Right lung (tissue), 10 donors: ENCODE measurements at places on chromosomes 2 and 18. TPM values are rescaled to one million over a fixed set of nuclear protein-coding genes. Genes with fewer than 3 reads are reported as not detected.
A peak's percentile ranks its signal among the peaks of the same experiment; 100 is the strongest.

CPO gene
- polyA plus RNA-seq = 0.40 TPM

- peak; percentile 78 for DNase-seq
These were observed 61.8 kb downstream of the RFTN2 start for GRCh38 chr2:197613509-197613987.

DNA sequence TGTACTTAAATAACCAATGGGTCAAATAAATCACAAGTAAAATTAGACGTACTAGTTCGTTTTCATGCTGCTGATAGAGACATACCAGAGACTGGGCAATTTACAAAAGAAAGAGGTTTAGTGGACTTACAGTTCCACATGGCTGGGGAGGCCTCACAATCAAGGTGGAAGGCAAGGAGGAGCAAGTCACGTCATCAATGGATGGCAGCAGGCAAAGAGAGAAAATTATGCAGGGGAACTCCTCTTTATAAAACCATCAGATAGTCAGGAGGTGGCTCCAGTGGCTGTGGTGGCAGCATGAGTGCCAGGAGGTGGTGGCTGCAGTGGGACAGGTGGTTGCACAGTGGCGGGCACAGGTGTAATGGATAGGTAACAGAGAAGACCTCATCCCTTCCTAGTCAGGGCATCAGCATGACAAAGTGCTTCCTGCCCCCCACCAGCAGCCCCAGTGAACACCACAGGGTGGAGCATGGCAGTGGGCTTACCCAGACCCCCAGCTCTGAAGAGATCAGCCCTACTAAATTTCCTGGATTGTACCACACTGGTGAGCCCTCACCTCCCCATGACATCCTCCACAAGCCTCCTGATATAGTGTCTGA, 6.9 kb upstream of the CHST10 start:
- no peak for DNase-seq

GRCh38 chr18:43029414-43029813, 86.1 kb downstream of the RIT2 start:
- no peak for DNase-seq

DNA sequence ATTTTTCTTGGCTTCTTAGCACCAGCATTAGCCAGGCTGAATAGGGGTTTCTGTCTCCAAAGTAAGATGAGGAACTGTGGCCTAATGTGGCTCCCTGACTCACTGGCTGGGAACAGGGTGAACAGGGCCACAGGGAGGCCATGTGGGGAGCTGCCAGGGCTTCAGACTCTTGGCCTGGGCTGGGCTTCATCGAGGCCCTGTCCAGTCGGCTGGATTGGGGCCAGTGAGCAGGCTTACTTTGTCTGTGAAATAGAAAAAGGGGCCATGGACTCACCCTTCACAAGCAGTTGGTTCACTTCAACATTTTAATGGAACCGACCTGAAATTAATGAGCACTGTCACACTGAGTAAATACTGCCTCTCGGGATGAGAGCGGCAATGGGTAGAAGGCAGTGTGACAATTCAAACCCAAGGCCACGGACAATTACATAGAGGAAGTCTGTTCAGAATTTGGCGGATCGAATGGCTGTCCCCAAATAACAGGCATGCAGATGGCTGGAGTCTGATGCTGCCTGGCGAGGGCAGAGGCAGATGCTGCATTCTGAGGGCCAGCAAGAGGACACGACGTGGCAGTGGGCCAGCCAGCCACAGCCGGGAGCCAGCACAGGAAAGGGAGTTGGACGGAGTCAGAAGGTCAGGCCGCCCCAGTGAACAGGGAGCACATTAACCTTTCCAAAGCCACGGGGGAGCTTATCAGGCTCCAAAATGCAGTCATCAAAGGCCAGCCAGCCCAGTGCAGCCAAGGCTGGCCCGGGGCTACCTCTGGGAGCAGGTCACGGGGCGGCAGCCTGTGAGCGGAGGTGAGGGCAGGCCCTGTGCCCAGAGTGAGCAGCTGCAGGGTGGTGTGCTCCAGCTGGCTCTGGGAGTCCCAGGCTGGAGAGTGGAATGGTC, 146.6 kb upstream of the REV1 start:
- DNase-seq = no peak

AMER3 gene
- polyA plus RNA-seq = 0.06 TPM

GRCh38 chr2:121343191-121343590, 58.2 kb upstream of the TFCP2L1 start:
- no peak for DNase-seq

DNA sequence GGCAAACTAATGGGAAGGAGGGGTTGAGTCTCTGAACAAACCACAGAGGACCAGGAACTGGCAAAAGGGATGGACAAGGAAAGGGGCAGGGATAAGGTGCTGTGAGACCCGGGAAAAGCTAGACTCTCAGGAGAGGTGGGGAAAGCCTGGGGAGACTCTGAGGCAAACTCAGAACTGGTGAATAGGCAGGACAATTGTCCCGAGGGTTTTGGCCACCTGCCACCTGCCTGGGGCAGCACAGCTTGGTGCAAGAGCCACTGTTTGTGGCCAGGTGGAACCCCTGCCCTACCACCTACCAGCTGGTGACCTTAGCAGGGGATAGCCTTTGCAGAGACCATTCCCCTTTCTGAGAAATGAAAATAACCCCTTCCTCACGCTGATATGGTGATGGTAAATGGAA, 129.4 kb upstream of the ASB18 start:
- no peak for DNase-seq

DSC2 gene
- 12.4 TPM for polyA plus RNA-seq

DNA sequence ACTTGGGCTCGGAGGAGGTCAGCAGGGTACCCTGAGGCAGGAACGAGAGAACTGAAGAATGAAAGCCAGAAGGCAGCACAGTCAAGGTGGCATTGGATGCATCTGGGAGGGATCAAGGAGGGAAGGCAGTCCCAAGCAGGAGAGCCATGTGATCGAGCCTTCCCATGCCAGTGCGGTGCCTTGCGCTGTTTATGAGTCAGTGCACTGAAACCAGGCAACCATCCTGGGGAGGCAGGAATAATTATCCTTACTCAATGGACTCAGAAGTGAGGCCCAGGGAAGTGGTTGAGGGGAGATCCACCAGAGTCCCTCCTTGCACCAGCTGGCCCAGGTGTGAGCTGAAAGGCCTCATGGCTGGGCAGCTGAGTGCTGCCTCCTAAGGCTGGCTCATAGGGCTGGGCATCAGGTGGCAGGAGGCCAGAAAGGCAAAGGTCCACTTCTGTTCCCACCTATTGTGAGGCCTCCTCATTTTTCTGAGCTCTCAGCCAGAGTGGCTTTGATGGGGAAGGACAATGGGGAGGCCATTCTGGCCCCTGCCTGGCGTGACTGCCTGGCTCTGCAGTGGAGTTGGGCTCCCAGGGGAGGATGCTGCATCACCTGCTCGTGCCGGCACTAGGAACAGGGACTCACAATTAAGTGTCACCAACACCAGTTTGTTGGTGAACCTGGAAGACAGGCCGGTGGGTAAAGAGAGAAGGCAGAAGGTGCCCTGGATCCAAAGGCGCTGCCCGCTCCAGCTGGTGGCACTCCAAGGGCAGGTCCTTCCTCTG, 82.3 kb downstream of the TFCP2L1 start:
- no peak for DNase-seq

- no peak for DNase-seq
These were observed 73.5 kb downstream of the MYO1B start for GRCh38 chr2:191318729-191319078.

RND3 gene
- polyA plus RNA-seq = 111 TPM

LRRC30 gene
- polyA plus RNA-seq = not detected

FSHR gene
- not detected for polyA plus RNA-seq

DNA sequence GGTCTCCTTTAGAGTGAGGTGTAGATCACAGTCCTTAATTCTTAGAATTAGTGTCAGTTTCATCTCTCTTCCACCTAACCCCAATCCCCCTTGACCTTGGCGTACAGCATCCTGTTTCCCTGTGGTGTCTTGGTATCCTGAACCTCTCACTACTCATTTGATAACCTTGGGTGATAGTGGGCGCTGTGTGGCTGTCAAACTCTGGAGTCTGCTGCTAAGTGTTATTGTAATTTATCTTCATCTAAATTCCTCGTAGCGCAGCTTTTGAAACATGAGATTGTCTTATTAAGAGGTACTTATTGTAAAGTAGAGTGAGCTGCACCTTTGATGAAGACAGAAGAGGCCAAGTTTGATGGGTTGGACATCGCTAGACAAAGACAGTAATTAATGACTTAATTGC, 222.6 kb upstream of the SPRED2 start:
- DNase-seq = no peak

GRCh38 chr2:23506531-23507266, 121.7 kb downstream of the KLHL29 start:
- peak; percentile 34 for DNase-seq

GRCh38 chr2:71063216-71063615, 5.2 kb upstream of the NAGK start:
- DNase-seq = no peak

SEPTIN2 gene
- 647 TPM for polyA plus RNA-seq

- no peak for DNase-seq
These were observed 162.7 kb upstream of the SALL3 start for GRCh38 chr18:78816916-78817315.

MBD1 gene
- 69.3 TPM for polyA plus RNA-seq

DNA sequence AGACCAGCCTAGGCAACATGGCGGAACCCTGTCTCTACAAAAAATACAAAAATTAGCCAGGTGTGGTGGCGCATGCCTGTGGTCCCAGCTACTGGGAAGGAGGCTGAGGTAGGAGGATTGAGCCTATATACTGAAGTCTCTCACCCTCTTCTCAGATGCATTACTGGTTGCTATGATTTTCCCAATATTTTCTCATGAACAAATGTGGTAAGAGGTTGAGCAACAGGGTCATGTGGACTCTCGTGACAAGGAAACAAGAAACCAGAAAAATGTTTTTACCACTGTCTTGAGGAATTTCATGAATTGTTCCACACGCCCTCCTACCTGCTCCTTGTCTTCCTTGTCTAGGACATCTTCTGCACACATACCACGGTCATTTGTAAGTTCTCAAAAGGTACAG, 12.4 kb downstream of the LMAN2L start:
- no peak for DNase-seq

GRCh38 chr2:151721161-151721560, 13.1 kb downstream of the NEB start:
- DNase-seq = no peak

GRCh38 chr2:197914778-197915177, 110.4 kb downstream of the PLCL1 start:
- DNase-seq = no peak

GRCh38 chr2:72135921-72136320, 11.7 kb downstream of the CYP26B1 start:
- DNase-seq = no peak

- no peak for DNase-seq
These were observed 95.1 kb downstream of the SPTBN1 start for GRCh38 chr2:54551123-54551756.

DNA sequence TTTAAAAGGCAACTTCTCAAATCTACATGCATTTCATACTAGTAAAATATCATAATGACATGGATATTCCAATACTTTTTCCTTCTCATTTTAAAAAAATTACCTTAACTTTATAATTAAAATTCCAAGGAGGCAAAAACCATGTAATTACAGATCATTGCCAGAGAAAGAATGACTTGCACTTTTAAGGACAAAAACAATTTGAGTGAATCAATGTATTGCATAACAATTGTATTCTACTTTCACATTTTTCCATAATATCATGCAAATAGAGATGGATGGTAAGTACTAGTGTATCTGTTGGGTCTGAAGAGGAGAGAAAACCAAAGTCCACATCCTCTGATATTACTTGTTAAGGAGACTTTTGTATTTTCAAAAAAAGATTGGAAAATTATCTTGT, 89.5 kb upstream of the NCK2 start:
- DNase-seq = no peak

GRCh38 chr2:40034198-40034597, 255.1 kb upstream of the THUMPD2 start:
- DNase-seq = no peak

GRCh38 chr2:187194049-187194448, 254.0 kb downstream of the CALCRL start:
- no peak for DNase-seq

DNA sequence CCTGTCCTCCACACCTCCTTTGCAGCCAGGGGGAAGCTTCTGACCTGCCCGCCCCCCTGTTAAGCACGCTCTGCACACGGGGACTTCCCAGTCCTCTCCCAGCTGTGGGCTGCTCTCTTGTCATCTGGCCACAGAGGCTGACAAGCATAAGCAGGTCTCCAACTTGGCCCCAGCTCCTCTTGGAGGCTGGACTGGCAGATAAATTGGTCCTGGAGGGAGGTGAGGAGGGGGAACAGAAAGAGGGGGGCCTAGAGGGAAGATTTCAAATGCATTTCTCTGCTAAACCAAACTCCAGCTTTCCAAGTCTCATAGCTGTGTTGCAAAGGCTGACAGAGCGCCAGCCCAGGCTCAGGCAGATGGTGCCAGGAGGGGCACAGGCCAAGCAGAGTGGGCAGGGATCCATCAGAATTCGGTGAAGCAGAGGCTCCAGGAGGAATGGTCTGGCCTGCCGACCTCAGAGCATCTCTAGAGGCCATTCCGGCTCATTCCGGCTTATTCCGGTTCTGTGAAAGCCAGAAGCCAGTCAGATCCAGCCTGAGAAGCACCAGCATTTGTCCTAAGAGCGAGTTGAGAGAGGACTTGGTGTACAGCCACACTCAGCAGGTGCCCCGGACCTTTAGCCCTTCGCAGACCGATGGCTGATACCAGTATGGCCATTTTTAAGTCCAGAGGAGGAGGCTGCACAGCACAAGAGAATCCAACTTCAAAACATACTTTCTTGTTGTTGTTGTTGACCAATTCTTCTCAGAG, 508.9 kb upstream of the MYT1L start:
- no peak for DNase-seq

DNA sequence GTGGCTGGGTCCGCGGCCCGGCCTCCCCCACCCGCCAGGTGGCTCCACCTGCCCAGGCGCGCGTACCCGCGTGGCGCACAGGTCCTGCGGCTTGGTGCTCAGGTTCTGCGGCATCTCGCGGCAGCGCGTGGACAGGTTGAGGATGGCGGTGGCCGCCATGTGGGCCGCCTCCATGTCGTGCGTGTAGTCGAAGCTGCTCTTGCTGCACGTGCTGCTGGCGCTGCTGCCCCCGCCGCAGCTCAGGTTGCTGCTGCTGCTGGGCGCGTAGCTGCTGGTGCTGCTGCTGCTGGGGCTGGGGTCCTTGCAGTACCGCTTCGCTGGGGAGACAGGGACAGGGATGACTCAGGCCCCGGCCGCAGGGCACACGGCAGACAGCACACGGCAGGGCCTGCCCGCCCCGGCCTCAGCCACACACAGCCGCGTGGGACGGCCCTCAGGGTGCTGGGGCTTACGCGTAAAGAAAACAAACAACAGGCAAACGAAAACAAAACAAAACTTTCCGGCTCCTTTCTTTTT, 147.7 kb upstream of the PXDN start:
- DNase-seq = no peak

GRCh38 chr2:100483895-100484294, 13.6 kb downstream of the NMS start:
- no peak for DNase-seq

DNA sequence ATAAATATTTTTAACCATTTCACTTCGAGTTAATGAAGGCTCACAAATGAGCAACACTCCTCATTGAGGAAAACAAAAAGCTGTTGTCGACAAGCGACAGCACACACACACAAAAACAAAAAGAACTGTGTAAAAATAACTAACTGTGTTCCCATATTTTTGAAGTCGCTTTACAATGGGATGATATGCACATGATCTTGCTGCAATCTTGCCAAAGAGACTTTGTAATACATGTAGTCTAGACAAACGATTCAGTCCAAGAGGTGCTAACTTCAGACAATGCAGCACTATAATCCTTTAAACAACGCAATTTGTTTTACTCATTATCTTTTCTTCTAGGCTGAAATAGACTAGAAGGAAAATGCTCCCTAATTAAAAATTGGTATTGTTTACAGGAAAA, 7.2 kb upstream of the USP34 start:
- DNase-seq = no peak

- DNase-seq = peak; percentile 15
These were observed 42.2 kb downstream of the CYBRD1 start for GRCh38 chr2:171564463-171564862.
